Amniotic stem cell (primary cell): ENCODE measurements at places on chromosomes 2 and 18.

DNA sequence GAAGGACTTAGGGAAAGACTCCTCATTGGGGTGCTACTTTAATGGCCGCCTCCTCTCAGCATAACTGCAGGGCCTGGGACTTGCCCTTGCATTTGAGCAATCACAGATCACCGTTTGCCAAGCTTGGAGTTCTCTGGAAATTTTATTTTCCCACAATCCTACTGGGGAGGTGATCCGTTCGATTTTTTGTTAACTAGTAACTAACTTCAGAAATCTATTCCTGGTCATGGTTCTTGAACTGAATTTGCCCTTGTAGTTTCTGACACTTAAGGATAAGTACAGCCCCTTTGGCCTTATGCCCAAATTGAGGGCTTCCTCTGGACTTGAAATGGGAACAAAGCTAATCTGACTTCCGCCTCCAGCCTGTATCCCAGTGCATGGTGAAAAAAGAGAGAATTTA, 60.5 kb upstream of the ST3GAL5 start:
- DNase-seq: no peak

DNA sequence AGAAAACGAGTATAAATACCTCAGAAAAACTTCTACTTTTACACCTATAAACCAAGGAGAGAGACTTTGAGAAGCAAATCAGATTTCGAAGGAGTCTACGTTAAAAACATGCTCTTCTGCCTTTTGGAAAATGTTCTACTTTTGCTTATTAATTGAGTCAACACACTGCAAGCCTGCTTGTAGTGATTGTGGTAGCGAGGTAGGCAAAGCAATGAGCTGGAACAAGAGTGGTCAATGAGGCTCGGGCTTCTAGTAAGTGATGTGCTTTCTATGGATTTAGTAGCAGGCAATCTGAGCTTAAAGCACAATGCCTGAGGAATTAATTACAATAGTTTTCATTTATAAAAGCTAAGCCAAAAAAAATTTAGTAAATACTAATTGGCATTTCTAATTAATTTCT, 103.4 kb upstream of the TFCP2L1 start:
- DNase-seq: no peak

GRCh38 chr2:3241971-3242746, 135.5 kb downstream of the EIPR1 start:
- DNase-seq: no peak

DNA sequence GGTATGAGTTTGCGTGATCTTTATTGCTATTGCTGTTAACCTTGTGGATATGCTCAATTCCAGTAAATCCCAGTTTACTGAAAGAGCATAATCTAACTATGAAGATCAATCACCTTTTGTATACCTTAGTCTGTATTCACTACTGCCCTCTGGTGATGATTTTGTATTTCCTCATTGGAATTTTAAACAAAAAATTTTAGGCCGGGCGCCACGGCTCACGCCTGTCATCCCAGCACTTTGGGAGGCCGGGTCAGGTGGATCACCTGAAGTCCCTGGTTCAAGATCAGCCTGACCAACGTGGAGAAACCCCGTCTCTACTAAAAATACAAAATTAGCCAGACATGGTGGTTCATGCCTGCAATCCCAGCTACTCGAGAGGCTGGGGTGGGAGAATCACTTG, 5.1 kb downstream of the COMMD1 start:
- DNase-seq: no peak

- DNase-seq: no peak
Measured at GRCh38 chr2:205858881-205859441, 176.7 kb downstream of the NRP2 start.

DNA sequence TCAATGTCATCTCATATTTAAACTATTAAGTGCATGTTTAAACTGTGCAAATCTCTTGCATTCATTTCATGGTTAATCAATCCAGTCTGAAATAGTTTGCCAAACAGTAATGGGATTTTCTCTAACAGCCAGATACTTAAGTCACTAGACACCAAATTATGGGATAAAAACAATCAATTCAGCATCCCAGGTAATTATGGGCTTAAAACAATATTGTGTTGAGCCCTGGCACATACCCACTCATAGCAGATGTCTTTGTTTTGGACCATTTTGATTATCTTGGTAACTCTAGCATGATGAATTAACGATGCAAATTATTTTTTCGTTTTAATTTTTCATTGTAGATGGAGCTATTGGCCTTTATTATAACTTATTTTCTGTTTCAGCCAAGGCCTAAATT, 118.5 kb upstream of the CD302 start:
- no peak for DNase-seq

DNA sequence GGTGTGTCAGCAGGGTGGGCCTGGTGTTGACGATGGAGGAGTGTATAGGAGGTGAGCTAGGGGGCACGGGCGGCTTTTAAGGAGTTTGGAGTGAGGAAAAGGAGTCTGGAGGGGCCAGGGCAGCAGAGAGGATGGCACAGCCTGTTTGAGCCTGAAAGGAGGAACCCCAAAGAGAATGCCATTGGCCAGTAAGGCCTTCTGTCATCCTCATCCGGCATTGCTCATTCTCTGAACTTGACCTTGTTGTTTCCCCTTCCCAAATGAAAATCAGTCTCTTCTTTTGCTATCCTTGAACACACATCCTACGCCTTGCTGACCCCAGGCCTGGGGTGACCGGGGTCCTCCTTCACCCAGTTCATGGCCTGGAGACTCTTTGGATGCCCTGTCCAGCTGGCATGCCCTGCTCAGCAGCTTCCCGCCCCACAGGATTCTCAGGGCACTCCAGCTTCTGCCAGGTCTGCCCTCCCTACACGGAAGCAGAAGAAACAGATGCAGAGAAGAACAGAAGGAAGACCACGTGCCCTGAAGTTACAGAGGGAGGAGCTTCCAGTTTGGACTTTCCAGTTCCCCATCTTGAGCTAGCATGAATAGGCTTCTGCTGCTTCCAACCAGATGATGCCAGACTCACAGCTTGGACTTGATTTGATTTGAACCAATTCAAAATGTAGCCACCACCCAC, 20.5 kb upstream of the KIF3C start:
- no peak for DNase-seq

GRCh38 chr18:14767474-14767873, 19.5 kb downstream of the ANKRD30B start:
- DNase-seq: no peak

DNA sequence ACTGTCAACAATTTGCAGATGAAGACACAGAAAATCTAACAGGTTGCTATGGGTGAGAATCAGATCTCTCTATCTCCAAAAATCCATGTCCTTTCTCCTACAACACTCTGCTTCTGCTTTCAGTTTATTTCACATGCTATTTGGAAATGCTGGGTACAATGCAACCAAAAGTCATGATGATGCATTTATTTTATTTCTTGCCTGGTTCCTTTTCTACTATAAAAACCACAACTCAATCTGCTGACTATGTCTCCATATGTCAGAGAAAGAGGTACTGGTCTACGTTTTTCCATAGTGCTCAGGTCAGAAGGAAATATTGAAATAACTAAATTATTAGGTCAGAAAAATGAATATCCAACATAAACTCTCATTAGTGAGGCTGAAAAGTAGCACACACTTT, 20.5 kb downstream of the RAD51AP2 start:
- DNase-seq: no peak

DNA sequence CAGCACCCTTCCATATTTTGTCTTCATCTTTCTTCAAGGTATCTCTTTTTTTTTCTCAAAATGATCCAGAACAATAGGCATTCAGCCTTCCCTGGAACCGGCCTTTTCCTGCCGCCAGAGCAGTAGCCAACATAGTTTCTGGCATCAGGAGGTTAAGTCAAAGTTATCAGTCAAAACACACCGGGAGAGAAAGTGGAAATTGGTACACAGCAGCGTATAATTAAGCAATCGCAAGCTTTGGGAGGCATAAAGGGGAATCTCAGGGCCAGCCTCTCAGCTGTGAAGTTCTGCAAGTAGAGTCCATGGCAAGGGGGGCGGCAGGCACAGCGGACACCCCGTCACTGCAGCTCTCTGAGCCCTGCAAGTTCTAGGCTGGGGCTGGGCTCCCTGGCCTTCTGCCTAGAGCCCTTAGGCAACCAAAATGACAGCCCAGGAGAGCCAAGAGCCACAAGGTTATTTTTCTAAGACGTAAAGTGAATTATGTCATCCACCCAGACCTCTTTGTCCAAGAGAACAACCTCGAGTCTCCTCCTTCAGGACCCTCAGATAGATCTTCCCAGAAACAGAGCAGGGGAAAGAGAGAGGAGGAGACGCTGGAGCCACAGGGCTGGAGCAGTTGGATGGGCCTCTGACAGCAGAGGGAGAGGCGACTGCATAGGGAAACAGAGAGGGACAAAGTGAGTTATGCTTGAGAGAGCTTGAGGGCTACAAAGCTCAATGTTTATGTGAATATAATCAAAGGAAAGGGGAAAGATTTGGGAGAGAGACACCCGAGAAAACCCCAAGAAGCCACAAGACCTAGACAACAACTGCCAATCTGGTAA, 114.7 kb downstream of the BCL2L11 start:
- DNase-seq: no peak

GRCh38 chr2:19829672-19830071, 72.1 kb downstream of the TTC32 start:
- no peak for DNase-seq

GRCh38 chr2:239594019-239594771, 193.4 kb upstream of the HDAC4 start:
- DNase-seq: no peak

GRCh38 chr2:46246790-46247189, 50.4 kb upstream of the EPAS1 start:
- no peak for DNase-seq

GRCh38 chr2:25257032-25257552, 84.6 kb downstream of the DNMT3A start:
- no peak for DNase-seq

GRCh38 chr2:118609138-118609537, 238.3 kb downstream of the EN1 start:
- no peak for DNase-seq

GRCh38 chr2:149904352-149905175, 317.0 kb upstream of the MMADHC start:
- DNase-seq: no peak

GRCh38 chr2:181306785-181307184, 150.4 kb upstream of the ITGA4 start:
- no peak for DNase-seq

DNA sequence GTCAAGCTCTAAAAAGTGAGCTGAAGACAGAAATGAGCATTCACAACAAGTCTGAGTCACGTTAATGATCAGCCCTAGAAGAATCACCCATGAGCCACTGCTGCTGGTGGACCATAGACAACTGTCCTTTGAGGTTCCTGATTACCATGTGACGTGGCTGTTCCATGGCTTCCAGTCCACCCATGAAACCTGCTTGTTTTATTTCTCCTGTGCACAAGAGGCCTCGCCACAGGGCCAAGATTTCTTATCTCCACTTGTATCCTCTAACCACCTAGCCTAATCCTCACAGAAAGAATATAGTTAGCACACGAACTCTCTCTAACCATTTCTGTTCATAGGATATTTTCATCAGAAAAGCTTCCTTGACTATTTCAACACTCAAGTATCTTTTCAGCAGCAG, 242.7 kb downstream of the MREG start:
- DNase-seq: no peak

DNA sequence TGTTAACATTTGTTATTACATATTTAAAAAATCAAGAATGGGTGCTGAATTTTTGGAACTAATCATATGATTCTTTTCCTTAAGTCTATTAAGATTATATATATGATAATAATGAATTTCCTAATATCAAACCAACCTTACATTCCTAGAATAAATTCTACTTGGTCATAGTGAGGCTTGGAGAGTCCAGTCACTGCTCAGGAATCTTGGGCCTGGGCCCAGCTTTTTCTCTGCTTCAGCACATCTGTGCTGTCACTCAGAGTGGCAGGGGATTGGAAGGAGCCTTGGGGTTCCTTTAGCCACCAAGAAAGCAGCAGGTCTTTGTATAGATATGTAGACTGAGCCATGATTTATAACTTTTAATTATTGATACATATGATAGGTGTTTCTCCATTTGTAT, 19.9 kb upstream of the ZAP70 start:
- no peak for DNase-seq

DNA sequence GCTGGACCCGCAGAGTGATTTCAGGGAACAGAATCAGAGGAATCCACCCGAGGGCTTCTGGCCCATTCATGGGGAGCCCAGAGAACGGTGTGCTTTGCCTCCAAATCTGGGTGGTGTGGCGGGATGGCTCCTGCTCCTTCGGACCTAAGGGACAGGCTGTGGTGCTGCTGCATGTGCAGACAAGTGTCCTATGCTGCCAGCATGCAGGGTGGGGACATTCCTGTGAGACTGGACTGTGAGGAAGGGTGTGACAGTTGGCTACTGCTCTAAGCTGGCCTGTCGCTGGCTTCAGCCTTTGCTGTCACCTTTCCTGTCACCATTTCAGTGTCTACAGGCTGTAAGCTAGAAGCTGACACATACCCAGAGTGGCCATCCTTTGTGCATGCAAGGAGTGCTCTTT, 2.9 kb upstream of the SLC4A3 start:
- no peak for DNase-seq

GRCh38 chr18:9647496-9648323, 33.4 kb upstream of the PPP4R1 start:
- DNase-seq: no peak

- DNase-seq: no peak
Measured at GRCh38 chr2:130344578-130344977, 1.9 kb downstream of the IMP4 start.

DNA sequence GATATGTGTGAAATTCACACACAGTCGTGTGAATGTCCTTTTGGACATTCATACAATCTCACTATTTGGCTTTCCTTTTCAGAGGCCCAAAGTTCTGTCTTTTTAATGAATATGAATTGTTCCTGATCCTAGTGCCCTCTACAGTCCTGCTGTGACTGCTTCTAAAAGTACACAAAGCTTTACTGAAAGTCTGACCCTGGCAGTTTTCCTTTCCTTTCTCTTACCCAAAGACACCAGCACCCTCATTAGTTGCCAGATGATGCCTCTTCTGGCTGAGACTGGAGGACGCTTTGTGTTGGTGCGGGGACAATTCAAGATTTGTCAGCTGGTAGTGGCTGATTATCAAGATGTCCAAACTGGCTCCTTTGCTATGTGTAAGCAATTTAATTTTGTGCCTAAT, 81.8 kb upstream of the CDCA7 start:
- no peak for DNase-seq

DNA sequence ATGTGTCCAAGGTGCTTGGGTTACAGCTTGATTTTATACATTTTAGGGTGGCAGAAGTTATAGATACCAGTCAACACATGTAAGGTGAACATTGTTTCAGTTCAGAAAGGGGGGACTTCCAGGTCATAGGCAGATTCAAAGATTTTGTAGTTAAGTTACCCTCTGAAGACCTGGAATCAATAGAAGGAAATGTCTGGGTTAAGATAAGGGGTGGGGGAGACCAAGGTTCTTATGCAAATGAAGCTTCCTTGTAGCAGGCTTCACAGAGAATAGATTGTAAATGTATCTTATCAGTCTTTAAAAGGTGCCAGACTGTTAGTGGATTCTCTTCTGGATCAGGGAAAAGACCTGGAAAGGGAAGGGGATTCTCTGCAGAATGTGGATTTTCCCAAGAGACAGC, 42.4 kb downstream of the BMPR2 start:
- DNase-seq: no peak
